Spleen (tissue), 13 donors: ENCODE measurements at places on chromosomes 3 and 15. TPM values are rescaled to one million over a fixed set of nuclear protein-coding genes. Genes with fewer than 3 reads are reported as not detected.

- H3K27ac ChIP-seq = no peak overlapping the region
- no peak for DNase-seq
- H3K4me1 ChIP-seq = peaks cover 26% of the 10 kb centered on the region
- no peaks in the 10 kb centered on the region for H3K27me3 ChIP-seq
Measured at GRCh38 chr3:122023335-122023910, 1.4 kb upstream of the ILDR1 start.

- H3K27me3 ChIP-seq = no peaks in the 10 kb centered on the region
- no peaks in the 10 kb centered on the region for H3K4me1 ChIP-seq
- DNase-seq = no peak
- H3K36me3 ChIP-seq = no peaks in the 10 kb centered on the region
- no peak overlapping the region for H3K27ac ChIP-seq
- H3K4me3 ChIP-seq = no peak overlapping the region
Measured at GRCh38 chr3:70096376-70097066, 97.0 kb downstream of the SAMMSON start.

IMPG2 gene
- polyA plus RNA-seq = 0.07 TPM

CACNA2D3 gene
- polyA plus RNA-seq = 0.83 TPM

- no peaks in the 10 kb centered on the region for H3K27me3 ChIP-seq
- DNase-seq = no peak
- H3K36me3 ChIP-seq = no peaks in the 10 kb centered on the region
- no peak overlapping the region for H3K4me3 ChIP-seq
- H3K4me1 ChIP-seq = peaks cover 41% of the 10 kb centered on the region
Measured at GRCh38 chr15:90667073-90667754, 49.9 kb upstream of the BLM start.

DNA sequence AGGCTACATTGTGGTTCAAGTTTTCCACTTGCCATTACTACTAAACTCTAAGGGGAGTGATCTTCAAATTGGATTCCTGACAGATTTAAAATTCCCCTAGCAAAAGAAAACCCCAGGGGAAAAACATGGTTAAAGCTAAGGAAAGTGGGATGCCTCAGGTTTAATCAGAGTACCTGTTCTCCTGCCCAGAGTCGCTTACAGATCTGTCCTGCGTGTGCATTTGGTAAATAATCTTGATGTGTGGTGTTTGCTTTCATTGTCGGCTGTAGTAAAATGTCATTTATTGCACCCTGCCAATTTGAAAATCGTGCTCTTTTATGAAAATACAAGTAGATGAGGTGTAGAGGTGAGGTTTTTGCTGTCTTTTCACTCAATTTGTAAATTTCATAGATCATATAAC lies 323.4 kb downstream of the PTPRG start:
- H3K4me3 ChIP-seq = no peak overlapping the region
- H3K27me3 ChIP-seq = no peaks in the 10 kb centered on the region
- H3K27ac ChIP-seq = no peak overlapping the region

GRCh38 chr3:105304487-105304886 lies 62.2 kb upstream of the ALCAM start:
- no peaks in the 10 kb centered on the region for H3K36me3 ChIP-seq
- no peaks in the 10 kb centered on the region for H3K27me3 ChIP-seq
- no peak overlapping the region for H3K27ac ChIP-seq

ABTB1 gene
- 138 TPM for polyA plus RNA-seq

DNA sequence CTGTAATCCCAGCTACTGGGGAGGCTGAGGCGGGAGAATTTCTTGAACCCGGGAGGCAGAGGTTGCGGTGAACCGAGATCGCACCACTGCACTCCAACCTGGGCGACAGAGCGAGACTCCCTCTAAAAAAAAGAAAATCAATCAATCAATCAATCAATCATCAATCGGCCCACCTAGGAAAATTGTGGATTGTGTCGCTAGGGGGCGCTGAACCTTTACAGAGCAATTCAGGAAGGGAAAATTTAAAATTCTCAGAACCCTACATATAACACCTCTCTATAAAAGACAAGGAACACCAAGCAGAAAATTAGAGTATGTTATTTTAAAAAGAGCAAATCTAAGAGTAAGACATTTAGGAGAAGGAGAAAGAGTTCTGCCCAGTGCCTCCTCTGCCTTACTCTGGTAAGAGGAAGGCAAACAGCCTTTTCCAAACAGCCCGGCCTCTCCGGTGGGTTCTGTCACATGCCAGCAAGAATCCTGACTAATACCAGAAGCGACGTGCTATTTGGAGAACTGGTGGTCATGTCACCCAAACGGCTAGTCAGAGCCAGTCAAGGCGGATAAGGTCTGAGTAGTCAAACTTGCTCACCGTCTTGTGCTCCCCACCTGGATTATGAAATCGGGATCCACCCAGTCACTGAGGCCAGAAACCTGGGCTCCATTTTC lies 22.3 kb upstream of the SMCO1 start:
- H3K27ac ChIP-seq = no peak overlapping the region
- no peak overlapping the region for H3K4me3 ChIP-seq
- no peaks in the 10 kb centered on the region for H3K27me3 ChIP-seq
- H3K36me3 ChIP-seq = no peaks in the 10 kb centered on the region
- no peak for DNase-seq

OR5K2 gene
- not detected for polyA plus RNA-seq

DNA sequence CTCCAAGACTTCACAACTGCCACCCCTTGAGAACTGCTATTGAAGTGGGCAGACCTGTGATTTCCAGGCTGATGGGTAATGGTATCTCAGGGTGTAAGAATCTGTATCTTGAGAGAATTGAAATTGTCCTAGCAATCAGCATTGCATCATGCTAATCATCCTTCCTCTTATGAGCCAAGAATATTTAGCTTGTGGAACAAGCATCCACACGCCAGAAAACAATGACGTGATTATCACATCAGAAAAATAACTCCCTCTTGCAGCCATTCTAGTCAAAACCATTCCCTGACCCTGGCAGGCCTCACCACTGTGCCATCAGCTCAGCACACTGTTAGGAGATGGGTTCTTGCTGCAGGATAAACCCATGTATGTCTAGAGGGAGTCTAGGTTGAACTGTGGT lies 6.7 kb downstream of the BCL2L10 start:
- DNase-seq = no peak
- no peak overlapping the region for H3K4me3 ChIP-seq
- H3K4me1 ChIP-seq = no peaks in the 10 kb centered on the region
- H3K36me3 ChIP-seq = no peaks in the 10 kb centered on the region
- peaks cover 8% of the 10 kb centered on the region for H3K27me3 ChIP-seq

- no peak for DNase-seq
- peak overlapping the region; percentile 98 for H3K27ac ChIP-seq
- H3K27me3 ChIP-seq = no peaks in the 10 kb centered on the region
- no peaks in the 10 kb centered on the region for H3K36me3 ChIP-seq
- H3K4me1 ChIP-seq = peaks cover 55% of the 10 kb centered on the region
Measured at GRCh38 chr3:150764566-150764965, 1.6 kb upstream of the SIAH2 start.

SEMA6D gene
- 0.52 TPM for polyA plus RNA-seq

- no peaks in the 10 kb centered on the region for H3K27me3 ChIP-seq
- no peaks in the 10 kb centered on the region for H3K36me3 ChIP-seq
- H3K27ac ChIP-seq = no peak overlapping the region
- no peak overlapping the region for H3K4me3 ChIP-seq
- DNase-seq = no peak
- peaks cover 33% of the 10 kb centered on the region for H3K4me1 ChIP-seq
Measured at GRCh38 chr15:70324001-70324974, 226.6 kb upstream of the TLE3 start.
